Spleen (tissue), 13 donors: ENCODE measurements at places on chromosomes 7 and 10. TPM values are rescaled to one million over a fixed set of nuclear protein-coding genes. Genes with fewer than 3 reads are reported as not detected.

- peaks cover 68% of the 10 kb centered on the region for H3K36me3 ChIP-seq
- H3K27ac ChIP-seq, result no peak overlapping the region
- H3K4me3 ChIP-seq, result no peak overlapping the region
- no peaks in the 10 kb centered on the region for H3K4me1 ChIP-seq
Measured at GRCh38 chr10:102261842-102262241, 16.5 kb downstream of the GBF1 start.

The SFTPA1 gene
- polyA plus RNA-seq, result 0.30 TPM

DNA sequence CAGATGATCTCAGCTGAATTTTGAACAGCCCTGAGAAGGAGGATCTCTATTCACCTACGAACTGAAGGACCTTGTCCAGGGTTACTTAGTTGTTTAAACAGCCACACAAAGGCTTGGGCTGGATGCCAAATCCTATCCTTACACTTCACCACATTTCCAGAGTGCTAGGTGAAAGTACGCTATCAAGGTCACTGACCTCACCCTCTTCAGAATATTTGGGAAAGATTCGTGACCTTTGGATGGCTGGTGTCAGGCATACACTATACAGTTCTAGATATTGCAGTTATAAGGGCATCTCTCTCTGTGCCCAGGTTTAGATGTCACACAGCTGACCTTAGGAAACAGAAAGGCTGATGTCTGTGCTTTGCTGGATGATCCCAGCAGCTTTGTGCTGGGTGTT lies 61.2 kb upstream of the ABLIM1 start:
- H3K36me3 ChIP-seq, result no peaks in the 10 kb centered on the region
- H3K4me3 ChIP-seq, result no peak overlapping the region
- no peak overlapping the region for H3K27ac ChIP-seq
- peaks cover 2% of the 10 kb centered on the region for H3K27me3 ChIP-seq
- no peak for DNase-seq

GRCh38 chr10:4725917-4726606 lies 99.9 kb upstream of the AKR1E2 start:
- no peak overlapping the region for H3K27ac ChIP-seq
- DNase-seq, result no peak
- H3K27me3 ChIP-seq, result no peaks in the 10 kb centered on the region
- H3K4me3 ChIP-seq, result no peak overlapping the region

- peaks cover 17% of the 10 kb centered on the region for H3K27me3 ChIP-seq
- H3K4me1 ChIP-seq, result no peaks in the 10 kb centered on the region
- no peaks in the 10 kb centered on the region for H3K36me3 ChIP-seq
Measured at GRCh38 chr10:129280908-129281586, 186.0 kb upstream of the MGMT start.

The RNLS gene
- polyA plus RNA-seq, result 4.5 TPM

The DHX32 gene
- polyA plus RNA-seq, result 11.3 TPM

DNA sequence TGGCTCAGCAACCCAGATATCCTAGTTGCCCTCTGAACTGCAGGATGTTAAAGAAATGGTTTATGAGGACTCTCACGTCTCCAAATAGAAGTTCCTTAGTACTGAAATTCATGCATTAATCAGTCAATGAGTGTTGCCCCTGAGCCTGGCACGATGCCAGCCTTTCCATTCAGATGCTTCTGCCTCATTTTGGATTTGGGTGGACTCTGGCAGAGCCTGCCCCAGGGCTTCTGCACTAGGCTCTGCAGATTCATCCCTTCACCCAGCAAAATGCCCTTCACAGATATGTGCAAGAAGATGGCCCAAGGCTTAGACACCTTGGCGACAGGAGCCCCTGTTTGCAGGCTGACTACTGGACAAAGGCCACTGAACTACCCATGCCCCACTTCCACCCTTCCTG lies 747.8 kb downstream of the GRID1 start:
- no peak for DNase-seq
- no peak overlapping the region for H3K27ac ChIP-seq
- no peak overlapping the region for H3K4me3 ChIP-seq

The GIMAP1 gene
- polyA plus RNA-seq, result 14.1 TPM

DNA sequence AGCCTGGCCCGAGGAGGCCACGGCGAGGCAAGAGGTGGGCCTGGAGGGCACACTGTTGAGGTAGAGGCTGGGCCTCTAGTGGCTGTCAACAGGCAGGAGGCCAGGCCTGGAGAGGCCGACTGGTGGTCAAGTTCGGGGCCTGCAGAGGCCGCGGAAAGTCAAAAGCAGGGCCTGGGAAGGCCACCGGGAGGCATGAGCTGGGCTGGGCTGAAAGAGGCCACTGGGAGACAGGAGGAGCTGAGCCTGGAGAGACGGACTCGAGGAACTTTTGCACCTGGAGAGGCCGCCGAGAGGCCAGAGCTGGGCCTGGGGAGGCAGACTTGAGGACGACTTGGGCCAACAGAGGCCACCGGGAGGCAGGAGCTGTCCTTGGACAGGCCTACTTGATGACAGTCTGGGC lies 321.2 kb downstream of the ZNF479 start:
- no peak overlapping the region for H3K27ac ChIP-seq
- no peaks in the 10 kb centered on the region for H3K27me3 ChIP-seq
- no peaks in the 10 kb centered on the region for H3K4me1 ChIP-seq
- H3K36me3 ChIP-seq, result no peaks in the 10 kb centered on the region
- DNase-seq, result no peak

- no peaks in the 10 kb centered on the region for H3K36me3 ChIP-seq
- H3K27ac ChIP-seq, result no peak overlapping the region
- peaks cover 12% of the 10 kb centered on the region for H3K4me1 ChIP-seq
- H3K4me3 ChIP-seq, result no peak overlapping the region
- DNase-seq, result no peak
Measured at GRCh38 chr10:110667620-110668343, 23.6 kb downstream of the RBM20 start.

DNA sequence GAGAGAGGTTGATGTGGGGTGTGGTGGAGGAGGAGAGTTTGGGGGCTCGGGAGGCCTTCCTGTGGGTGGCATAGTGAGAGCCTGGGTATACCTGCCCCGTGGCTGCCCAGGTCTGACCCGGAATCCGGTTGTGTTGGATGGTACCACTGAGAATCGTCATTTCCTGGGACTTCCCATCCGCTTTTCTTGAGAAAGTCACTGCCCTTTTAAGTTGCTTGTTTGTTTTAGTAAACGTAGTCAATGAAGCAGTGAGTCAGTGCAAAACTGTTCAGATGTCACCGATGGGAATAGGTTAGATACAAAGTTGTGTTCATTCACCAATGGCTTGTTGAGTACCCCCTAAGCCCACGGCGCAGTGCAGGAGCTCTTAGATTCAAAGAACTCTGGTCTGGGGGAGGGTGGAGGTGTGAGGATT lies 285.8 kb downstream of the CAMK1D start:
- H3K27me3 ChIP-seq, result no peaks in the 10 kb centered on the region
- no peak for DNase-seq
- no peaks in the 10 kb centered on the region for H3K36me3 ChIP-seq

The EVX1 gene
- polyA plus RNA-seq, result not detected

The RADIL gene
- 0.63 TPM for polyA plus RNA-seq

The UFSP1 gene
- polyA plus RNA-seq, result 6.9 TPM

The ADAMTS14 gene
- 0.39 TPM for polyA plus RNA-seq

DNA sequence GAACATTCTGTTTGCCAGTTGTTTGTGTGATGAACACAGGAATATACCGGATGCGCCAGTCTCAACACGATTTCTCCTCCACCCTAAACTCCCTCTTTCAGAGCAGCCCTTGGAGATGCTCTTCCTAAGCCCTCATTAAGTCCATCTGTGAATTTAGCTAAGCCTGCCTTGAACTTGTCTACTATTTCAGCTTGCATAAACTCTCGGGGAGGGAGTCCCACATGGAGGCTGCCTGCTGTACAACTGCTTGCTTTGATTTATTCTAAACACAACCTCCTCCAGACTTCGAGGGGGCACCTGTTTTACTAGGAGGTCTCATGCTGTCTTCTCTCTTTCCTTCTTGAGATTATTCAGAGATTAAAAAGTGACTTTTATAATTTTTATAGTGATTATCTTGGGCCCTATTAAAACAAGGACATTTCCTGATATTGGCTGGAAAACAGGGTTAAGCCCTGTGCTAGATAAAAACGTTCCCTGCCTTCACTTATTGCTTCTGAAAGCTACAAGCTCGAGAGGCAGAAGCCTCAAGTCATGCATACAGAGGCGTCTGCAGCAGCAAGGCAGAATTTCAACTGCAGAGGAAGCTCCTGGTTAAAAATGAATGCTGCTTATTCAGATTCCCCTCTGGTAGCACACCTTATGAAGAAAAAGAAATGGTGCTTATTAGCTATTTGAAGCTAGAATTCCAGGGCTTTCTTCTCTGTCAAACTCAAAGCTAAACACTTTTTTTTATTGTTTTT lies 174.3 kb downstream of the FANK1 start:
- no peaks in the 10 kb centered on the region for H3K4me1 ChIP-seq
- no peaks in the 10 kb centered on the region for H3K36me3 ChIP-seq
- peaks cover 4% of the 10 kb centered on the region for H3K27me3 ChIP-seq
- no peak overlapping the region for H3K27ac ChIP-seq

DNA sequence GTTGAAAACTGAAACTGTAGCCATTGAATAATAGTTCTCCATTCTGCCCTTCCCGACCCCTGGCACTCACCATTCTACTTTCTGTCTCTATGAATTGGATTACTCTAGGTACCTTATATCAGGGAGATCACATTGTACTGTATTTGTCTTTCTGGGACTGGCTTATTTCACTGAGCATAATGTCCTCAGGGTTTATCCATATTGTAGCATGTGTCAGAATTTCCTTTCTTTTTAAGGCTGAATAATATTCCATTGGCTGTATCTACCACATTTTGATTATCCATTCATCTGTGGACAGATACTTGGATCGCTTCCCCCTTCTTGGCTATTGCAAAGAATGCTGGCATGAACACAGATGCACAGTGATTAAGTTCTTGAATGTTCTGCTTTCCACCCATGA lies 107.4 kb downstream of the CDH23 start:
- H3K4me1 ChIP-seq, result no peaks in the 10 kb centered on the region
- H3K36me3 ChIP-seq, result no peaks in the 10 kb centered on the region
- no peak overlapping the region for H3K27ac ChIP-seq

- H3K4me3 ChIP-seq, result no peak overlapping the region
- no peak overlapping the region for H3K27ac ChIP-seq
- H3K4me1 ChIP-seq, result peaks cover 4% of the 10 kb centered on the region
Measured at GRCh38 chr10:59913547-59914237, 7.3 kb upstream of the CCDC6 start.

DNA sequence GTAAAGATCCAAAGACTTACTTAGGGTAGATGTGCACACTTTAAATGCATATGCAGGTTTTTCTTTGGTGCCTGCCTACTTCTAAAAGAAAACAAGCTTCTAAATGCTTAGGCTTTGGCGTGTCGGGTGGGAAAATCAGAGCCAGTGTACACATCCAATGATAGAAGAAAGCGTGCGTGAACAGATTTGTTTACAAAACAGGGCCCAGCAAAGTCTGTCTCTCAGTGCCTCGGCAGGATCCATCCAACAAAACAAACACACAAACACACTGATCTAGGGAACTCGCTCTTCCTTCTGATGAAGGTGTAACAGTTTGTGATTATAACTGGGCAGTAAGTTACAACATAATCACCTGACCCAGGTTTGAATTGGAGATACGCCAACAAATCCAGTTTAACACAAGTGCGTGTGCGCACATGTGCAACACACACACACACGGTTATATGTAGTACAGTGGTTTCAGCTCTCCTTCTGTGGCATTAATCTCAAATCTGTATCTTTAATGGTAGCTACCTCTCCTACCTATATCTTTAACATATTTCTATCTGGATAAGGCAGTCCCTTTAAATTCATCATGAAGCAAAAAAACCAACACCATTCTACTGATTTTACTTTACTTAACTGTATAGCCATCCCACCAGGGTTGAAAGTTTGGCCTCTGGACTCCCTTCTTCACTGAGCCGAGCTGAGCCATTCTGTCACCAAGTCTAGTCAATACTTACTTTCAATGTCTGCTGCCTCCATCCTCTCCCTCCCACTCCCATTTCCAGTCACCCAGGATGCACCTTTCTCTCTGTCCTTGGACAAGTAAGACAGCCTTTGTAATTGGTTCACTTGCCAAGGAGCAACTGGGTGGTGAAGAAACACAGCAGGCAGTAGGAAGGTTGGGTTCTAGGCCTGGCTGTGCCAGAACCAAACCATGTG lies 184.4 kb upstream of the KLF14 start:
- peak overlapping the region; percentile 92 for H3K27ac ChIP-seq
- H3K27me3 ChIP-seq, result no peaks in the 10 kb centered on the region
- H3K4me1 ChIP-seq, result peaks cover 88% of the 10 kb centered on the region
- H3K36me3 ChIP-seq, result peaks cover 47% of the 10 kb centered on the region
- H3K4me3 ChIP-seq, result no peak overlapping the region
- DNase-seq, result no peak

The PDLIM1 gene
- 184 TPM for polyA plus RNA-seq

DNA sequence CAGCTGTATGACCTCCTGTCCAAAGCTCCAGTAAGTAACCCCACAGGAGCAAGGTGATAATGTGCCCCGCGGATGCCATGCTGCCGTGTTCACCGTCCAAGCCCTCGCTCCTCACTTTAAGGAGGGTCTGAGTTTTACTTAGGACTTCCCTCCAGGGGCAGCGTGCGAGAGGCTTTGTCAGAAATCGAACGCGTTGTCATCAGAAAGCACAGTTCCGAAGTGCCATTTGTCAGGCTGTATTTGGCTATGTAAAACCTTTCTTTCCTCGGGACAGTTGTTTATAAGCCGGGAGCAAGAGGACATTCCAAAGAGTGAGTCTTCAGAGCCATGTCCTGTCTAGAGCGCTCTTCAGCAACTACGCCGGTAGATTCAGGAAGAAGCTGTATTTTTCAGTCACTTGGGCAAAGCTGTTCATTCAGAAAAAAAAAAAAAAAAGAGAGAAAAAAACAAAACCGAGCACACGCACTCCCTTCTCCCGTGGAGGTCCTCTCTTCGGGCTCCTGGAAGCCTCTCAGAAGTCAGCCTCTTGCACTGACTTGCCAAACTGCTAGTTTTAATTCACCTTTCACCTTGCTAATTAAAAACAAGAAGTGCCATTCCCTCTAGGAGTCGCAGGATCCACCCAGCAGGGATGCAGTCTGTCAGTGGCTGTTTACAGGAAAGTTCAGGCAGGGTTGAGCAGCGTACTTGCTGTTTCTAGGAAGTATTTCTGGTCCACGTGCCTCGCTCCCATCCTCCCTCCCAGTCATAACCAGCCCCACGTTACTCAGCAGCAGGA lies at the start of gene SEMA3E:
Gene SEMA3E (minus strand): TSS at position 676 of the 778 bp plus-strand sequence.
- H3K27ac ChIP-seq, result no peak within 1 kb of the TSS
- H3K27me3 ChIP-seq, result no peaks in the 10 kb centered on the region
- H3K4me3 ChIP-seq, result no peak within 1 kb of the TSS
- H3K4me1 ChIP-seq, result no peaks in the 10 kb centered on the region
- no peak for DNase-seq
- H3K36me3 ChIP-seq, result no peaks in the 10 kb centered on the region

DNA sequence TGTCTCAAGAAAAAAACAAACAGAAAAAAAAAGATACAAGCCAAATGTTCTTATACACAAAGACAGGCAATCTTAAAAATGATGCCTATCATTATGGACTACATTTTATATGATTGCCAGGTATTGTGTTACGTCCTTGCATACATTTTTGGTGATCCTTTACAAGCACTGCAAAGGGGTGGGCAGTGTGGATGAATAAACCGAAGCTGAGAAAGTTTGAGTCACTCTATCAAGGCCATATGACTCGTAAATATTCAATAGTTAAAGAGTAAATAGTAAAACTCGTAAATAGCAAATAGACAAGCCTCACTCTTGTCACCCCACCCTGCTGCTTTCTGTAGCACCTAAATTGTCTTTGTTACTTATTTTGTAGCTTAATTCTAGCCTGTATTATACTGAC lies 326.2 kb downstream of the FRMD4A start:
- H3K4me1 ChIP-seq, result peaks cover 31% of the 10 kb centered on the region
- peaks cover 21% of the 10 kb centered on the region for H3K27me3 ChIP-seq
- no peak overlapping the region for H3K4me3 ChIP-seq
- no peaks in the 10 kb centered on the region for H3K36me3 ChIP-seq

The SPRN gene
- 0.41 TPM for polyA plus RNA-seq
